ENCODE measurements at places on chromosomes 12 and 14.

DNA sequence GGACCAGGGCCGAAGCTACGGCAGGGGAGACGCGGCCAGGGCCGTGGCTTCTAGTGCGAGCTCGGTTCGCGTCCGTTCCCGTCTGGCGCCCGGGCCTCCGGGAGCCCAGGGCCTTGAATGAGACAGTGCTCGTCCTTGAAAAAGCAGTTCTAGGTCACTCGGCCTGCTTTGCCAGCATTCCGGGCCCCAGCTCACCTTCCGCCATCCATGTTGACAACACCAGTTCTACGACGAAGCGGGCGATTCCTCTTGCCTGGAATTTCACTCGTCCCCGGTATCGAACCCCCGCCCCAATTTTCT lies 4.5 kb downstream of the OR10AD1 start:
- no peak for DNase-seq

DNA sequence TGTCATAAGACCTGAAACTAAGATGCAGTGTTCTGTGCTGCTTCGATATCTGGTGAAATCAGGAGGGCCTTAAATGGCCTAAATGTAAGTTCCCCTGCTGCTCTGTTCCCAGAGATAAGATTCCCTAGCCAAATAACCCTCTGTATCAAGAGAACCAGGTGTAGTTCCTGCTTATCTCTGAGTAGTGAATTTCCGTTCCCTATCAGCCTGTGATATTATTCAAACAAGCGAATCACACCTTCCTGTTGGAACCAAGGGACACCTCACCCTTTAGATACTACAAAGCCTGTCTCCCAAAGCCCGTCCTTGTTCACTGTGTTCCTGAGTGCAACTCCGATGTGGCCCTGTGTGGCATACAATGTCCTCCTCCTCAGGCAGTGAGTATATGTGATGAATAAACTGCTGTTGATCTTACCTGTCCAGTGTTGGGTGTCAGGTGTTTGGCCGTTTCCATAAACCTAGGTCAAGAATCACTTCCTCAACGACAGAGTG lies 52.2 kb upstream of the COCH start:
- DNase-seq, result no peak

DNA sequence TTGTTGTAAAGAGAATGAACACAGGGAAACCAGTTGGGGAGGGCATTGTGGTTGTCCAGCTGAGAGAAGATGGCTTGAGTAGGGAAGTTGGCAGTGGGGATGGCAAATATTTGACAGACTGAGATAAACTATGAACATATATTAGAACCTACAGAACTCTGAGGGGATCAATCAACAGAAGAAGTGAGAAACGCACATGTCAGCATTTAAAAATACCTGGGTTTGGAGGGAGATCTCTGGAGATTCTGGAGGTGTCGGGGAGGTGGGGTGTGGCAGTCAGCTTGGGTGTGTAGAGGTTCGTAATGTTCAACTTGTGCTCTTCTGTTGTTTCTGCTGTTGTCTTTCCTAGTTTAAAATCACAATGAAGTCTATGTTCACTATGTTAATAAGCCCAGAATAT lies 517.8 kb downstream of the AACS start:
- DNase-seq, result no peak

- no peak for DNase-seq
These were observed 135.6 kb upstream of the EVL start for GRCh38 chr14:99929601-99930000.

GRCh38 chr12:25818596-25819390 lies 139.7 kb upstream of the RASSF8 start:
- no peak for DNase-seq

GRCh38 chr12:111927346-111927745 lies 85.3 kb downstream of the MAPKAPK5 start:
- no peak for DNase-seq

GRCh38 chr12:52616680-52617402 lies 1.5 kb downstream of the KRT73 start:
- no peak for DNase-seq

GRCh38 chr12:11661491-11662089 lies 12.1 kb downstream of the ETV6 start:
- no peak for DNase-seq

GRCh38 chr12:51855586-51856428 lies 7.3 kb upstream of the FIGNL2 start:
- DNase-seq, result no peak

GRCh38 chr12:109621901-109622364 lies 48.3 kb downstream of the MVK start:
- peak; percentile 96 for DNase-seq

- DNase-seq, result no peak
These were observed 14.8 kb downstream of the IRAK3 start for GRCh38 chr12:66203820-66204219.

DNA sequence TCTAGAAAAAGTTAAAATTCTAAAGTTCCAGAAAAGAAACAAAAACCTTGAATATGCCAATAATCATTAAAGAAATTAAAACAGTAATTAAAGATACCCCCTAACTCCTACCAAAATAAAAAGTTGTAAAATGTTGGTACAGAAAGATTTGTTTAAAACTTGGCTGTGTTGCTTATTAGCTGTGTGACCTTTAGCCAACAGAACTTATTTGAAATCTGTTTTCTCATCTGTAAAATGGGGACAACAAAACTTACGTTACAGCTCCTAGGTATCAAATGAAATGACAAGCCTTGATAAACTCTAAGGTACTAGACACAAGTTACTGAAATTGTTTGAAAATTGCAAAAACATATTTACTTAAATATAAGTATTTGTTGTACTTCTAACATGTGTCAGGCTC lies 71.7 kb downstream of the ELK3 start:
- no peak for DNase-seq

GRCh38 chr12:95790033-95790916 lies at the start of gene NTN4:
NTN4 (minus strand) TSS chr12:95790764; CDS start chr12:95790309, 455 bp downstream.
- DNase-seq, result peak; percentile 39

GRCh38 chr12:57637364-57637763 lies 4.4 kb upstream of the B4GALNT1 start:
- DNase-seq, result no peak

GRCh38 chr14:100048786-100049185 lies 16.4 kb upstream of the EVL start:
- no peak for DNase-seq

- DNase-seq, result no peak
These were observed 37.2 kb downstream of the CRADD start for GRCh38 chr12:93714382-93714781.

GRCh38 chr12:78038541-78038940 lies 207.8 kb downstream of the NAV3 start:
- no peak for DNase-seq

- no peak for DNase-seq
These were observed 138.7 kb upstream of the PLEKHA5 start for GRCh38 chr12:18990856-18991255.

DNA sequence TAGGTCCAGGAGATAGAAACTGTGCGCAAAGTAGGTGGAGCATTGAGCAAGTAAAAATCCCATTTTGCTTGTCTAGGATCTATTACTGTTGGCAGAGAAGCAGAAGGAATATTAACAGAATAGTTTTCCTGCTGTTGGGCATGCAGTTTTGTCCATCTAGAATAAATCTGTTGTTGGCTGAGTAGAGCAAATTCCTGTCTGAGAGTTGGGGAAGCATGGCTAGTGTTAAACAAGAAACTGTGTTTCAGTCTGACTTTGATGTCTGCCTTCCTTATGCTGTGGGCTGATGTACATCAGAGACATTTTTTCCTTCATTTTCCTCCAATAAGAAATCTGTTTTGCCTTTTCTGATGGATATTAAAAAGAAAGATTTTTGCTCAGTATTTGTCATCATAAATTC lies 98.2 kb downstream of the RAD52 start:
- no peak for DNase-seq

DNA sequence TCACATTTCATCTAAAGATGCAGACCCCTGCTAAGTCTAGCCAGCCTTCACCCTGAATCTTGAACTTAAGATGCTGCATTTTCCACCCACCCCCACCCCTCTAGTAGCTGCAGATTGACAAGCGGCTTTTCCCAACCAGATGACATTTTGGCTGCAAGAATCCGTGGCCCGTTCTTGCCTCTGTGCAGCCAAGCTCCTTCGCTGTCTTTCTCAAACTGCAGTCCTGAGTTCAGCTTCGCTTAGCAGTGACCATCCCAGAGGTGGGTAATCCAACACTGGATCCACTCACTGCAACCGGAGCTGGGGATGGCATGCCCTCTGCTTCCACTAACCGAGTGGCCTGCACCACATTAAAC lies 765 bp upstream of the NFYB start:
- DNase-seq, result no peak

GRCh38 chr12:3247629-3248161 lies 170.5 kb downstream of the TSPAN9 start:
- no peak for DNase-seq

DNA sequence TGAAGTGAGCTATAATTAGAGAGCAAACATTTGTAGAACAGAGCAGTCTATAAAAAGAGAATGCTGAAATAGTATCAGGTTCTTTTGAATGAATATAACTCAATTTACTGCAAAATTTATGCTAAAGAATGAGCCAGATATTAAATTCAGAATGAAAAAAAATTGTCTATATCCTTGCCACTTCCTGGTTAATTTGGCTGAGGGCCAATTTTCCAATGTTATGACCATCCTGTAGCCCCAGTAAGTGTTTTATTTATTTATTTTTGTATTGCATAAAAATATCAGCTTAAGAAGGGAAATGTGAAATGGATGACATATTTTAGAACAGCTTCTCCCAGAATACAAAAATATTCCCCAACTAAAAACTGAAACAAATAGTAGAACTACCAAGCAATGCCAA lies 263.4 kb downstream of the SOX5 start:
- DNase-seq, result peak; percentile 12

- DNase-seq, result no peak
These were observed 102.3 kb downstream of the RERG start for GRCh38 chr12:15118955-15119354.

GRCh38 chr14:101019541-101019940 lies 116.0 kb upstream of the RTL1 start:
- DNase-seq, result no peak

GRCh38 chr12:20492251-20492760 lies 124.0 kb downstream of the PDE3A start:
- DNase-seq, result no peak

- DNase-seq, result no peak
These were observed 71.9 kb downstream of the DYRK2 start for GRCh38 chr12:67720351-67720856.

- no peak for DNase-seq
These were observed 3.0 kb downstream of the RNASE10 start for GRCh38 chr14:20508367-20508766.

GRCh38 chr14:44477953-44478352 lies 29.1 kb downstream of the FSCB start:
- DNase-seq, result no peak

DNA sequence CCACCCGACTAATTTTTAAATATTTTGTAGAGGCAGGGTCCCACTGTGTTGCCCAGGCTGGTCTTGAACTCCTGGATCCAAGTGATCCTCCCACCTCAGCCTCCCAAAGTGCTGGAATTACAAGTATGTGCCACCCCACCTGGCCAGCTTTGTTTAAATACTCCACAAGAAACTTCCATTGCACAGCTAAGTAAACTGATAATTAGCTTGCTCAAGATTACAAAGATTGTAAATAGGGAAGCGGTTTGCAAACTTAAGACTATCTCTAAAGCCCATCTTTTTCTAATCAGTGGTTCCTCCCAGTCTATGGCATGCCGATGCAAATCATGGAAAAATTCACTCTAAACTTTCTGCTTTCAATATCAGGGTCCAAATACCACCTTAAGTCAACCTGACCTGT lies 9.7 kb downstream of the SLC7A8 start:
- DNase-seq, result no peak

DNA sequence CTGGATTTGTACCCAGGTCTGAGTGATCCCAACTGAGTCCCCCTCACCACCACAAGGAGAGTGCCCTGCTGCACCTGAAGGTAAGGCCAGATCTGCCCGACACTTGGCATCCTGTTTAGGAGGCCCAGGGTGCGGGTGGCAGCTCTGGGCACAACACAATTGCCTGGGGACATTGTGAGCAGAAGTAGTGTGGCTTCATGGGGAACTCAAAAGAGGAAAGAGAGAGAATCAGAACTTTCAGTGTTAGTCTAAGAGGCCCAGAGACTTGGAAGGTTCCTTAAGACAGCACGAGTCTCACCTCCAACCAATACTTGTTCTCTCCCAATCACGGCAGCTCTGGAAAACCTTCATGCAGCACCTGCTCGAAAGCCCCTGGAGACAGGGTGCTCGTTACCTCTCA lies 6.6 kb upstream of the SLC8B1 start:
- DNase-seq, result no peak

DNA sequence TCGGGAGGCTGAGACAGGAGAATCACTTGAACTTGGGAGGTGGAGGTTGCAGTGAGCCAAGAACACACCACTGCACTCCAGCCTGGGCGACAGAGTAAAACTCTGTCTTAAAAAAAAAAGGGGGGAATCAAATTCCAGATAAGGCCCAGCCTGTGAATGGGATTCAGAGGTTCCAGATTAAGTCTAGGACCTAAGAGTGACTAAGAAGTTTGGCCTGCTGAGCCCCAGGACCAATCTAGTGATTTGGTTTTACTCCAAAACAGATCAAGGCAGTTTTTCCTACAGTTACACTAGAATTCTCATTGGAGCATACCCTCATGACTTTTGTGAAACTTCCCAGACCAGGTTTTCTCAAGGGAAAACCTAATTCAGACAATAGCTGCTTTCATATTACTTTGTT lies 22.8 kb downstream of the EXOC5 start:
- no peak for DNase-seq

- DNase-seq, result no peak
These were observed 274.2 kb downstream of the ETNK1 start for GRCh38 chr12:22899184-22899583.

- DNase-seq, result no peak
These were observed 1.1 kb upstream of the SDSL start for GRCh38 chr12:113420996-113421595.

- DNase-seq, result peak; percentile 31
These were observed 36.9 kb downstream of the PSEN1 start for GRCh38 chr14:73173092-73173735.

DNA sequence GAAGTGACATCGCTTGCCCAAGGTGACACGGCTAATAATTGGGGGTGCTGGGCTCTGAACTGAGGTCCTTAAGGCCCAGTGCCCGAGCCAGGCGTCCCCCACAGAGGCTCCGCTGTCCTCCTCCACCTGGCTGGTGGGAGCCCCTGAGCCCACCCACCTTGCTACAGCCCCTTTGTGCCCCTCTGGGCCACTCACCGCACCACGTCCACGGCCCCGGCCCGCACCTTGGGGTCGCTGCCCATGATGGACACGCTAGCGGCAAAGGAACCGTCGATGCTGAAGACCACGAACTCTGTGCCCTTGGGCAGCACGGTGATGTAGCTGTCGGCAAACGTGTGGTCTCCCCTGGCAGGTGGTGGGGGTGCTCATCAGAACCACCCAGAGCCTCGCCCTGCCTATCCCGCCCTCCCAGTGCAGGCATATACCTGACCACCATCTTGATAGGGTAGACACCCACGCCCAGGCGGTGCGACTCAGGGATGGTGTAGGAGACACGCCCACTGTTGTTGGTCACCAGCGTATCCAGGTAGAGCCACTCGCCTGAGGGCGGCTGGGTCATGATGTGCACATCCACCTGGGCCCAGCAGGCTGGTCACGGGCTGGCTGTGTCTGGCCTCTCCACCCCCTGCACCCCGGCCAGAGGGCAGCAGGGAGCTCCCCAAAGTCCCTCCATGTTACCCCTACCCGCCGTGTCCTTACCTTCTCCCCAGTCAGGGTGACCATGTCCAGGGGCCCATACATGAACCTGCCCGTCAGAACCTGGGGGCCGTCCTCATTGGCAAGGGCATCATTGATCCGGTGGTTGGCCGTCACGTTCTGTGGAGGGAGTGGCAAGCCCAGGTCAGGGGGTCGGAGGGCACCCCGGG lies 6.8 kb downstream of the ARL6IP4 start:
- DNase-seq, result no peak

- no peak for DNase-seq
These were observed 13.7 kb upstream of the OR10AD1 start for GRCh38 chr12:48216785-48217184.

Measured in COR-L47 (cell line).